ENCODE measurements at places on chromosomes 3 and 15. TPM values are rescaled to one million over a fixed set of nuclear protein-coding genes. Genes with fewer than 3 reads are reported as not detected.

The PIGZ gene
- 1.8 TPM for total RNA-seq

The C3orf20 gene
- not detected for total RNA-seq

The PRR20G gene
- total RNA-seq: not detected

The CKMT1A gene
- total RNA-seq: 7.1 TPM

The CMTM8 gene
- total RNA-seq: 2.8 TPM

The P3H2 gene
- total RNA-seq: 37.7 TPM

The FETUB gene
- 0.49 TPM for total RNA-seq

The FBXO40 gene
- total RNA-seq: 0.59 TPM

The ZCWPW2 gene
- total RNA-seq: 1.5 TPM

The CYP19A1 gene
- total RNA-seq: 0.49 TPM

The MOBP gene
- 0.10 TPM for total RNA-seq

The TRIM71 gene
- 0.69 TPM for total RNA-seq

- DNase-seq: no peak
Observed at GRCh38 chr15:58994906-58995453, 7.5 kb downstream of the RNF111 start.

DNA sequence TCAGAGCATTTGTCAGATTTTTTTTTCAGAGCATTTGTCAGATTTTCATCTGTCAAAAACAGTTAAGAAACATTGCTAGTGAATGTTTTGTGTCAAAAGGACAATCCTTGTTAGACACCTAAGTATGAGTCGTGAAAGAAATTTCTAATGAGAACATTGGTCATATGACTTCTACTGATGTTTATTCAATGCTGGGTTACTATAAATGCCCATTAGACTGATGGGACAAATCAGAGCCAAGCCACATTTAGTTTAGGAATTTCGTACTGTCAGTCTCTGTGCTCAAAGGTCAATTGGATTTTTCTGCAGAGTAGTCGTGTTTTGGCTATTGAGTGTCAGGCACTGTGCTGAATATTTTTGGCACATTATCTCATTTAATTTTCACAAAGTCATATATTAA is 31.6 kb downstream of the TSC22D2 start:
- DNase-seq: no peak

- DNase-seq: no peak
Observed at GRCh38 chr15:98952381-98952803, 55.2 kb downstream of the PGPEP1L start.

DNA sequence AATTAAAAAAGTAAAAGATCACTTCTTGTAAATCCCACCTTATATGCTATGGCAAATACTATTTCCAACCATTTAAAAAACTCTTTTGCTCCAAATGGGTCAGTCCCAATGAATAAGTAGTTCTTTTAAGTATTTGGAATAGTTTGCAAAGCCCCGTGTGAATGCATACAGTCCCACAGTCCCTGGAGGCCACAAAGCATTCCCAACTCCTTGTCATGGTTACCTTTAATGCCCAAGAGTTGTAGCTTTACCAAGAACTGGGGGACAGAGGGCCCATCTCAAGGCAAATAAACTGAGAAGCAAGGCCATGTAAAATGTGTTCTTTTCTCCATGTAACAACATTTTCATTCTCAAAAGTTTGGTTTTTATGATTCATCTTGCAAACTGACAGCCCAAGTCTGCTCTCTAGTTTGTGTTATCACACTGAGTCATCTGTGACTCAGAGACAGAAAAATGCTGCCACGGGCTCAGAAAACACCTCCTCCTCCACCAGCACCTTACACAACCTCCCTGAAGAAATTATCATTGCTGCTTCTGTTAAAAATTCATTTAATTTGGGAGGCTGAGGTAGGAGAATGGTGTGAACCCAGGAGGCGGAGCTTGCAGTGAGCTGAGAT is 336.2 kb downstream of the ERC2 start:
- no peak for DNase-seq

DNA sequence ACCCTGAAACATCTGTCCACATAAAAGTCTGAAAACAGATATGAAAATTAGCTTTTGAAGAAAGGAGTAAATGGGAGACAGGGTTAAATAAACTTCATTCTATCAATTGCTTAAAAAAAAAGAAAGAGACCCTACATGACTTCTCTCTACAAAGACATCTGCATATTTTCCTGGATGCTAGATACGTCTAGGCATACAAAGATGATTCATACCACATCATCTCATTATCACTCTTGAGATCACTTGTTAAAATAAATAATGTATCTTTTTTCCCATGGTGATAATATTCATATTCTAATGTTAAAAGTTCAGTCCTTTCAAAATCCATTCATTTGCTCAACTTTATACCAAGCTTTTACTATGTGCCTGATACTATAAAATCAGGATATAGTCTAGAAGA is 295.8 kb downstream of the MAGI1 start:
- DNase-seq: no peak

DNA sequence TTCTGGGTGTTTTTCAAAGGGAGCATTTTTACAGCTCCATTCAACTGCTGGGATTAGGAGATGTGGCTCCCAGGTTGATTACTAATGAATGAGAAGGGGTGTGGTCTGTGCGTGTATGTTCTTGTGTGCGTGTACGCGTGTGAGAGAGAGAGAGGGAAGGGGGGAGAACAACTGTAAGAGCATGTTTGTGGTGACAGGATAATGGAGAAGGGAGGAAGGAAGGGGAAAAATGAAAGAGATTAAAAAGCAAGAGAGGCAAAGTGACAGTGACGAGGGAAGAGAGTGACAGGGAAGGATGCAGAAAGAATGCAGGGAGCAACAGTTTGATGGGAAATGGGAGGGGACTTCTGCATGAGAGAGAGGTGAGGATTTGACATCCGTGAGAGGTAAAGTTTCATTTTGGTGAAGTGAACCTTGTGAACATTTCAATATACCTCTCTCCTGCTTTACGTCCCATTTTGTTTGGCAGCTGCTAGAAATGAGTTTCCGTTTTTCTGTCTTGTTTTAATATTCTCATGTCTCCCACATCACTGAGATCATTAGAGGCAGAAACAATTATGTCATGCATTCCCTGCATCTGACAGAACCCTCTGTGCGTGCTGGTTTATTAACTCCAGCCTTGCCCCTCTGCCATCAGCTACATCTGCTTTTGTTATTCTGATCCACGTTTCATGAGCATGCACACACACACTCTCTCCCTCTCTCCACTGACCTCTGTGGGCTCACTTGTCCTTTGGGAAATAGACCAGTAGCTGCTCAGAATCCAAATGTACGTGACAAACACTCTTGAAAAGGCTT is 161.6 kb downstream of the GAP43 start:
- DNase-seq: peak; percentile 92

DNA sequence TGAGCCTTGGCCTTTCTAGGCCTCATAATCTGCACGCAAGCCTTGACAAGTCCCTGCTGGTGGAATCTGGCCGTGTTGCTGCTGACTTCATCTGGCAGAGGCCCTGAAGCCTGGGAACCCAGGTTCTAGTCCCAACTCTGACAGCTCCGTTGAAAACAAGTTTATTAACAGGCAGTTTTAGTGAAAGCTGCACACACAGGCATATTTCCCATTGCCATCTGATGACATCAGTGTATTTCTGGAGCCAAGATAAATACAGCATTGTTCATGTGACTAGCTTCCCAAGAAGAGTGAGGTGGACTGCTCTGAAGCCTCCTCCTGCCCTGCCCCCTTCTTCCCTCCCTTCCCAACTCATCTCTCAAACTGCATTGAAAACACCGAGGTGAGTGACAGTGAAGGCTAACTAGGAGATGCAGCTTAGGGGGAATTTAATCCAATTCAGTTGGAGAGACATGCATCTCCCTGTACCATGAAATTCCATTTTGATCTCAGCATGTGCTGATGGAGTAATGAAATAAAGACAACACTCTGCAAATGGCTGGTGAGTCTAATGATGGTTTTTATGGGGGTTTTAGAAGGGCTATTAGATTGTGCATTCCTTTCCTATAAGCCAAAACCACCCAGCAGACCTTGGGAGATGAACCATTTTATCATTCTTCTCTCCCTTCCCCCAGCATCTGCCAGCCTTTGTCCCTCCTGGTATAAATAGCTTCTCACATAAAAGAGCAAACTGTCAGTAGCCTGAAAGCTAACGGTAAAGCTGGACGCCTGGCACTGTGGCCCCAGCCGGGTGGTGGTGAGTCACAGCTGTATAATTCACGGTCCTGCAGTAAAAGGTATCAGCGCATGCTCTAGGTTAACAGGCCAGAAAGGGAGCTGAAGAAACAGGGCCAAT is 38.0 kb downstream of the PRICKLE2 start:
- peak; percentile 96 for DNase-seq

DNA sequence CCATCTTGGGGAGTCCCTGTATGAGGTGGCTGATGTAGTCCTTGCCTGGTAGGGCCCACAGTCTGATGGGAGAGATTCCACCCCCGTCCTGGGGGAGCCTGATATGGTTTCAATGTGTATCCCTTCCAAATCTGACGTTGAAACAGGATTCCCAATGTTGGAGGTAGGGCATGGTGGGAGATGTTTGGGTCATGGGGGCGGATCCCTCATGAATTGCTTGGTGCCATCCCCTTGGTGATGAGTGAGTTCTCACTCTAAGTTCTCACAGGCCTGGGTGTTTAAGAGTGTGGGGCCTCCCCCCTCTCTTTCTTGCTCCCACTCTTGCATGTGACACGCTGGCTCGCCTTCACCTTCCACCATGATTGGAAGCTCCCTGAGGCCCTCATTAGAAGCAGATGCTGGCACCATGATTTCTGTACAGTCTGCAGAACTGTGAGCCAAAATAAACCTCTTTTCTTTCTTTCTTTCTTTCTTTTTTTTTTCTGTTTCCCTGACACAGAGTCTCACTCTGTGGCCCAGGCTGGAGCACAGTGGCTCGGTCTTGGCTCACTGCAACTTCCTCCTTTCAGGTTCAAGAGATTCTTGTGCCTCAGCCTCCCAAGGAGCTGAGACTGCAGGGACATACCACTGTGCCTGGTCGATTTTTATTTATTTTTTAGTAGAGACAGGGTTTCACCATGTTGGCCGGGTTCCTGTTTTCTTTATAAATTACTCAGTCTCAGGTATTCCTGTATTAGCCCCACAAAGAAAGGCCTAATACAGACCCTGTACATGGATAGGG is 28.6 kb downstream of the ITGA11 start:
- no peak for DNase-seq

GRCh38 chr3:23501201-23501802 is 298.2 kb downstream of the UBE2E2 start:
- no peak for DNase-seq

DNA sequence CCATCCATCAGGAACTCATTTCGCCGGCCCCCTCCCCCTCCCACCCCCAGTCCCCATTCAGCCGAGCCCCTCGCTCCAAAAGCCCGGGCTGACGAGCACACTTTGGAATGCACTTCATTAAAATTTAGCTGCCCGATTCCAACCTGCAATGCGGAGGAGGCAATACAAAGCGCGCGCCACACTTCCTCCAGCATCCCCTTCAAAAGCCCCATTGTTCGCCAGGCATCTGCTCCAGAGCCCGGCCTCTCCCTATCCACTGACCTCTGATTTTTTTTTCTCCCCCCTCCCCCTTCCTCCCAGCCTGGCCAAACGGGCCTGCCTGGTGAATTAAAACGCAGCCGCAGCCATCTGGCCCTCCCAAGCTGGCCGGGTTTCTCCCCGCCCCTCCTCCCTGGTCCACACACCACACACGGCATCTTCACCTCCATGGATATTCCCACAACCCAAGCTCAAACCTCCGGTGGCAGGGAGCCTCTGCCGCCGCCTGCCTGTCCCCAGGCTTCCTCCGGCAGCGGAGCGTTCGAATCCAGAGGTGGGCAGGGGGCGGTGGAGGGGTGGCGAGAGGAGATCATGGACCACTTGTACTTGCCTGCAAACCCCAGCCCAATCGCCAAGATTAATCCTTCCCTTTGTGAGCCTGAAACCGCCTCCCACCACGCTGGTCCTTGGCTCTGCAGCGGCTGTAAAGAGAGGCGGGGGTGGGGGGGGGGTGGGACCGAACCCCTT is 441.3 kb downstream of the MAGI1 start:
- DNase-seq: peak; percentile 26

DNA sequence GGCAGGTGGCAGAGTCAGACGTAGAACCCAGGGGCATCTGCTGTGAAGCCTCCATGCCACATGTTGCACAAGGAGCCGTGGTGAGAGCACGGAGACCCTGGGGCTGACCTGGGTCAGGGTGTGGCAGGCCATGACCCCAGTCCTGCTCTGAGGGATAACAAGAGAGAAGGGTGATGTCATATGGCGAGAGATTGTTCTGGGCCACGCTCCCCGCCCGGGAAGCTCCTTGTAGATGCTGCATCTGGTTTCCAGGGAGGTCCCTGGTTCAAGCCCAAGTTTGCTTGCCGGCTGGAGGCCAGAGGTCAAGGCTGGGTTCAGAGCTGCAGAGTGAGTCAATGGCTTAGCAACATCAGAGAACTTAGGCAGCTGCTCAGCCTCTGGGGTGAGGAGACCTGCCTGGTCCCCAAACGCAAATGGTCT is 17.3 kb downstream of the FGD5 start:
- no peak for DNase-seq

DNA sequence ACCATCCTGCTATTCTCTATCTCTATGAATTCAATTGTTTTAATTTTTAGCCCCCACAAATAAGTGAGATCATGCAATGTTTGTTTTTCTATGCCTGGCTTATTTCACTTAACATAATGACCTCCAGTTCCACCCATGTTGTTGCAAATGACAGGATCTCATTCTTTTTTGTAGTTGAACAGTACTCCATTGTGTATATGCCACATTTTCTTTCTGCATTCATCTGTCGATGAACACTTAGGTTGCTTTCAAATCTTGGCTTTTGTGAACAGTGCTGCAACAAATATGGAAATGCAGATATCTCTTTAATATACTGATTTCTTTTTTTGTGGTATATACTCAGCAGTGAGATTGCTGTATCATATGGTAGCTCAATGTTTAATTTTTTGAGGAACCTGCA is 58.7 kb downstream of the RETNLB start:
- DNase-seq: no peak

GRCh38 chr3:87498358-87499080 is 222.1 kb upstream of the POU1F1 start:
- no peak for DNase-seq

DNA sequence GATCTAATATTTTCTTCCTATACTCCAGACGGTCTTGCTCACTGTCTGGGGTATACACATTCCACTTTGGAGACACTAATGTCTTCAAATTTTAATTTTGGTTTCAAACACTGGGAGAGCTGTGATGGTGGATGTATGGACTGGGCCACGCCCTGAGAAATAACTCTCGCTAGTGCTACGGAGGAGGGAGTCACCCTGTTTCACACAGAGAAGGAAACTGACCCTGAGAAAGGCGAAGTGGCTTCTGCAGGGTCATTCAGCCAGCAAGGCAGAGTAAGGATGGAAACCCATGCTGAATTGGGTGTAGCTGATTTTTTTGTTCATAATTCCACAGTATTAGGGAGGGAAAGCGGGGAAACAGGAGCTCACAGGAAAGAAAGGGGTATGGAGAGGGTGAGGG is 8.6 kb upstream of the SKIC8 start:
- no peak for DNase-seq

DNA sequence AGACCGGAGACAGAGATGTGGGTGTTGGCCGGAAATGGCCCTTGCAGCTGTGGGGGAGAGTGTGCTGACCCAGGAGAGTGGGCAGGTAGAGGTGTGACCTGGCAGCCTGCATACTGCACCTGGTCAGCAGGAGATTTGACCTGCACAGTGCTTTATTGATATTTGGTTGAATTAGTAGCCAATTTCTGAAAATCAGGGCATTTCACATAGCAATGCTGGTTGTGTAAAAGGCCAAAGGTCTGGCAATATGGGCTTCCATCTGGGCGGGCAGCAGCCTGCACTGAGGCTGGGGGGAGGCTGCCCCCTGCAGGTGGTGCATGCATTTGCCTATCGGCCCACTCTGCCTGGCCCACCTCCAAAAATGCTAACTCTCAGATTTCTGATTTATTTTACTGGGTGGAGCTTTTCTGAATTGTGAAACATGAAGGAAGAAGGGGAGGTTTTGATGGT is 9.4 kb upstream of the MGLL start:
- DNase-seq: no peak

GRCh38 chr3:18061737-18062656 is 319.6 kb upstream of the TBC1D5 start:
- no peak for DNase-seq

Measured in skin of body (tissue), 3 donors.